NCI-H2227 treated with DMSO at 0.1 percent for 48 hours (cell line): ENCODE measurements at places on chromosomes 3 and 15.

- DNase-seq: peak; percentile 22
Measured at GRCh38 chr3:5188419-5189221, 1.1 kb downstream of the EDEM1 start.

GRCh38 chr3:53030619-53031449 lies 15.0 kb downstream of the SFMBT1 start:
- no peak for DNase-seq

DNA sequence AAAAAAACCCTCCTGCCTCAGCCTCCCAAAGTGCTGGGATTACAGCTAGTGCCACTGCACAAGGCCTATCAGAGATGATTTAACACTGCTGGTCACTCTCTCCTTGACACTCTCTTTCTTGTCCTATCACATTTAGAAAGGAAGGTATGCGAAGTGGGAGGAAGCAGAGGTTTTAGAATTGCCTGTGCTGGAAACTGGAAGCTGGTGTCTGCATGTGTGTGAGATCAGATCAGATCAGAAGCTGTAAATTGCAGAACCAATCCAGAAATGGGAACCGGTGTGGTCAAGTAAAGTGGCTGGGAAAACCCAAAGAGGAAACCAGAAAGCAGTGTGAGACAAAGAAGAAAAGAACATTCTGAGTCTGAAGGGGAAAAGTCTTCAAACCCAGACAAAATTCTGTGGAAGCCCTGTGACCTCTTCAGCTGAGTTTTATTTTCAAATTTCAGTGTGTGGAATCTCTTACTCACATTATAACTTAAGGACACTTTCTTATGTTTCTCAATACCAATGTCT lies 2.8 kb downstream of the EFHB start:
- no peak for DNase-seq

DNA sequence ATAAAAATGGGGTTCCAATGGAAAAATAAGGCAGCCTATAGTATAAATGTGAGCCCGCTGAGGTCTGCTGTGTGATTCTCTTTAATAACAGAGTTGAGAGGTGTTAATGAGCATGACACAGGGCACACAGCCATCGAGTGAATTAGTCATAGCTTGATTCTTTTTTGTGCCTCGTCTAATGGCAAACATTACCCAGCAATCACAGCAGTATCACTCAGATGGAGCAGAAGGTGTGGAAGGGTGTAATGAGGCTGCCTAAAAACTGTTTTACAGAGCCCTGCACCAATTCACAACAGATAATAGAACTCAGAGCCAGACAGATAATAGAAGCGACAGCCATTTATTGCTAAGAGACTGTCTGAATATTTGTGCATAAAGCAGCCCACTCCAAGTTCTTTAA lies 178.6 kb upstream of the TPRG1 start:
- DNase-seq: no peak

- no peak for DNase-seq
Measured at GRCh38 chr3:120489421-120489820, 38.6 kb upstream of the FSTL1 start.

- DNase-seq: peak; percentile 41
Measured at GRCh38 chr3:196740481-196741248, 1.0 kb downstream of the PAK2 start.

GRCh38 chr3:127792541-127793292 lies 29.6 kb downstream of the MGLL start:
- no peak for DNase-seq

DNA sequence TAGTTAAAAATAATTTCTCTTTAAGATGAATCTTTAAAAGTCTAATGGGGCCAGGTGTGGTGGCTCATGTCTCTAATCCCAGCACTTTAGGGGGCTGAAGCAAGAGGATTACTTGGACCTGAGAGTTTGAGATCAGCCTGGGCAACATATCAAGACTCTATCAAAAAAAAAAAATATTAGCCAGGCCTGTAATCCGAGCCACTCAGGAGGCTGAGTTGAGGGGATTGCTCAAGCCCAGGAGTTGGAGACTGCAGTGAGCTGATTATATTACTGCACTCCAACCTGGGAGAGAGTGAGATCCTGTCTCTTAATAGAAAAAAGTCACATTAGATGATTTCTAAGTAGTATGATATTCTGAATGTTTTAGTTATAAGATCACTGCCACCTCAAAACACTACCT lies 322.0 kb upstream of the MANF start:
- DNase-seq: no peak

- DNase-seq: no peak
Measured at GRCh38 chr3:128296469-128297251, 143.4 kb downstream of the EEFSEC start.

DNA sequence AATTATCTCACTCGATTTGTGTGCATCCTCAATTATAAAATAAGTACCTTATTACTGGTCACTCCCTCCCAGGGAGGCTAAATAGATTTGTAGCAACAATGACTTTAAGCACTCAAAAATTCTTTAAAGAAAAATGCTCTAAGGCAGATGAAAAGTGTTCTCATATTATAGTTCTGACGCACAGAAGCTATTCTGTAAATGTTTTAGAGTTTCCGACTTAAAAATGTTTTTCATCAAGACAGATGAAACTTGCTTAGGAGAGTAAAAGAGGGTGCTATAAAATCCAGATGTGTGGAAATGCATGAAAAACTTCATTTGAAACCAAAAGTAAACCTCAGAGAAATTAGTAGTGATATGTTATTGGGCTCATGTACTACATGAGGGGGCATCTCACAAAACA lies 398.4 kb upstream of the KCNMB2 start:
- DNase-seq: no peak

GRCh38 chr3:101611023-101611422 lies 37.0 kb downstream of the PCNP start:
- DNase-seq: no peak

DNA sequence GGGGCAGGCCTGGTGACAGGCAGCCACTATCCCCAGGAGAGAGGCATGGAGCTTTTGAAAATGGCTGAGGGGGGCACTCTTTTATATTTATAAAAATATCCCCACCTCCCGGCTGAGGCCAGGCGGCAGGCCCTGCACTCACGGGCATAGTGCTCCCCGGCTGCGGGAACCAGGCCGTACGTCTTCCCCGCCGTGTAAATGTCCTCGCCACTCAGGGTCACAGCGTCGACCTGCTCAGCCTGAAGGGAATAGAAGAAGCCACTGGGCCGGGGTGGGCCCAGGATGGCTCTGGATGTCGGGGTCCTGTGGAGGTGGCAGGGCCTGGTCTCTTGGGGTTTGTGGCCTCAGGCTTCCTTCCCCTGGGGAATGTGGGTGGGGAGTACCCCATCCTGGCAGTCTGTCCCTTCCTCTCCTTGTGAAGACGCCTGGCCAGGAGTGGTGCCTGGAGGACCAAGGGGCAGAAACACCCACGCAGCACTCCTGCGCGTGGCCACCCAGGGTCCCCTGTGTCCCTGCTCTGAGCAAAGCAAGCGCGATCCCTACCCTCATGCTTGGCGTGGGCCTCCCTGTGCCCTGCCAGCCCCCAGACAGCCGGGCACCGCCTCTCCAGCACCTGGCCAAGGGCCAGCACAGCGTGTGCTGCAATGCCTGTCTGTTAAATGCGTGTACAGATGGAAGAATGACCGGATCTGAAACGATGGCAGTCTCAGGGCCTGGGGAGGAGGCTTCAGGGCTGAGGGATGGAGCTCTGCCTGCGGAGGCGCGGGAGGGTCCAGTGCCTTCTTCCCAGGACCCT lies 18.9 kb downstream of the MELTF start:
- no peak for DNase-seq

GRCh38 chr15:38148471-38148870 lies 104.2 kb upstream of the SPRED1 start:
- no peak for DNase-seq

GRCh38 chr15:95290176-95290974 lies 1040.1 kb upstream of the NR2F2 start:
- DNase-seq: no peak

DNA sequence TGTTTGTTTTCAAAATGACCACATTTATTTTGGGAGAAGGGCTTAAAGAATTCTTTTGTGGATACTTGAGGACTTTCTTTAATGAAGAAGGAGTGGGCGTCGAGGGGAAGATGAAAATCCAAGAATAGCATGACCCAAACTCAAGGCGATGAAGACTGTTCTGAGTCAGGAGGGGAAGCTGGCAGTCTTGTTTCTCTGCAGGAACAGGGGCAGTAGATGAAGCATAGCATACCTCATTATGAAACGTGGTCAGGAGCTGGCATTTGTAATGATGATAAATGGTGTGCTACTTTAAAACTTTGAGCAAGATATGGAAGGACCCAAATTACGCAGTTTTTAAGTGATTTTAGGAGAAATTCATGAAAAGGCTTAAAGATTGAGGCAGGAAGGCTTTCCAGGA lies 549.0 kb downstream of the IGSF11 start:
- no peak for DNase-seq

DNA sequence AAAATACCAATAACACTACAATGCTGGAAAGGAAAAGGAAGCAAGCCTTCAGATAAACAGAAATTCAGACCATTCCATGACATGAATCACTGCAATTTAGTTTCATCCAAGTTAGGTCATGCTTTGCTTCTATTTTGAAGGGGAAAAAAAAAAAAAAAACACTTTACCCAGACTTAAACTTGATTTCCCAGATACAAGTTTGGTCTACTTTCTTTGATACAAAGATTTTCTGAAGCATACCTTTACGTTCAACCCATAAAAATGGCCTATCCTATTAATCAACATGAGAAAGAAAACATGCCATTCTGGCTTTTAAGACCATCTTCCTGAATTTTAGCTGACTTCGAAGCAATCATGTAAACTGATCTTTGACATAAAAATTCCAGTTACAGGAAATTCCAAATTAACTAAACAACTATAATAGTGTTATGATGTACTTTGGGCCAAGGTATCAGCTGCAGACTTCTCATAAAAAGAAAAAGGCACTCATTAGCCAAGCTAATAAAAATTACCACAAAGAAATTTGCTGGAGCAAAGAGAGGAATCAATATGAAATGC lies 12.6 kb downstream of the OSBPL10 start:
- no peak for DNase-seq

GRCh38 chr3:88059380-88060170 lies 520 bp downstream of the ZNF654 start:
- no peak for DNase-seq

- DNase-seq: no peak
Measured at GRCh38 chr15:33013827-33014445, 180.6 kb downstream of the FMN1 start.

DNA sequence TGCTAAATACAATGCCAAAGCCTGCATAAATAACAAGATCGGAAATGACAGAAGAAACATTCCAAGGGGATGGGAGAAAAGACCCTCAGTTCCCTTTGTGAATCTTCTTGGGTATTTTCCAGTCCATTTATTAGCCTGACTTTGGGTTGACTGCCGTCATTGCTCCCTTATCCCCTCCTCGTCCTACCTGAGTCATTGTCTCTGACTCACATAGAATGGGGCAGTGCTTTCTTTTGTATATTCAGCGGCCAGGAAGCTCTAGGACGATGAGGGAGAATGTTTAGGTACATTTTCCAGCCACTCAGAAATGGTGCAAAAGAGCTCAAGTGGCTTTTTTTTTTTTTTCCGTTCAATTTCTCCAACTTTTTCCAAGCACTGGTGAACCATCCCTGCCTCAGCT lies 71.6 kb downstream of the KAT2B start:
- DNase-seq: no peak

- no peak for DNase-seq
Measured at GRCh38 chr3:170651260-170651845, 65.5 kb upstream of the SLC7A14 start.

DNA sequence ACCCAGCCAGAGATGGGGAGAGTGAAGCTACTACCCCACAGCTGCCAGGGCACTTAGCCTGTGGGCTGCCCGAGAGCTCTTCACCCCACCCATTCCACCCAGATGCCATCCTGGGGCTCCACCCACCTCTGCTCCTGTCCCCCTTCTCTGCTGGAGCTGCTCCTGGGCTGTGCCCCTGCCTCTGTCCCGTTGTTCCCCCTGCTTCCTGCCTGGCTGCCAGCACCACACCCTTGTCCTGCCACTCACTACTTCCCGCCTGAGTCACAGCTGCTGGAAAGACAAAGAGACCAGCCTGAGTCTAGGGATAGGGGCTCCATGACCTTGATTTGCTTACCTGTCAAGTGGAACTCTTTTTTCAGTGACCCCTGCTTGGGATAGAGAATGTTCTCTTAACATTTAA lies 12.4 kb downstream of the GNAI2 start:
- DNase-seq: no peak

GRCh38 chr3:122619040-122619439 lies 41.6 kb downstream of the PARP15 start:
- DNase-seq: no peak
